Endothelial cell of umbilical vein (primary cell): ENCODE measurements at places on chromosomes 4 and X. TPM values are rescaled to one million over a fixed set of nuclear protein-coding genes. Genes with fewer than 3 reads are reported as not detected.

- no peaks in the 10 kb centered on the region for H3K27me3 ChIP-seq
- no peak overlapping the region for H3K4me3 ChIP-seq
- no peak overlapping the region for H3K27ac ChIP-seq
- no peaks in the 10 kb centered on the region for H3K4me1 ChIP-seq
- no peak for DNase-seq
These were observed 2126.4 kb upstream of the TENM3 start for GRCh38 chr4:180116840-180117239.

DNA sequence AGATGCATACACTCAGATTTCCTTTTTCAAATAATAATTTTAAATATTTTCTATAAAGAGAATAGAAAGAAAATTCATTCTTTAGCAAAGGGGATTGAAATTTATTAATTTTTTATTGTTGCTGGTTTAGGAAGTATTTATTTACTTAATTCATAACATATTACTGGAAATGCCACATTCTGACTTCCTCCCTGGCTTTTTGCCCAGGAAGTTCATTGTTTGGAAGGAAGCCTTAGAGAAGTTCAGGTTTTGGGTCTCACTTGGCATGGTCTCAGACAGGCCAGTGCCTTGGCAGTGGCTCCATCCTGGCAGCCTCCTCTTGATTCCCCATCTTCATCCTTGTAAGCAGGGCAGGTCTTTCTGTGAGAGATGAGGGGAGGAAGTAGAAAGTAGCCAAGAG lies 50.5 kb downstream of the IL15 start:
- DNase-seq: peak; percentile 79
- no peak overlapping the region for H3K27ac ChIP-seq
- no peaks in the 10 kb centered on the region for H3K27me3 ChIP-seq
- no peak overlapping the region for H3K4me3 ChIP-seq
- peaks cover 23% of the 10 kb centered on the region for H3K4me1 ChIP-seq

DNA sequence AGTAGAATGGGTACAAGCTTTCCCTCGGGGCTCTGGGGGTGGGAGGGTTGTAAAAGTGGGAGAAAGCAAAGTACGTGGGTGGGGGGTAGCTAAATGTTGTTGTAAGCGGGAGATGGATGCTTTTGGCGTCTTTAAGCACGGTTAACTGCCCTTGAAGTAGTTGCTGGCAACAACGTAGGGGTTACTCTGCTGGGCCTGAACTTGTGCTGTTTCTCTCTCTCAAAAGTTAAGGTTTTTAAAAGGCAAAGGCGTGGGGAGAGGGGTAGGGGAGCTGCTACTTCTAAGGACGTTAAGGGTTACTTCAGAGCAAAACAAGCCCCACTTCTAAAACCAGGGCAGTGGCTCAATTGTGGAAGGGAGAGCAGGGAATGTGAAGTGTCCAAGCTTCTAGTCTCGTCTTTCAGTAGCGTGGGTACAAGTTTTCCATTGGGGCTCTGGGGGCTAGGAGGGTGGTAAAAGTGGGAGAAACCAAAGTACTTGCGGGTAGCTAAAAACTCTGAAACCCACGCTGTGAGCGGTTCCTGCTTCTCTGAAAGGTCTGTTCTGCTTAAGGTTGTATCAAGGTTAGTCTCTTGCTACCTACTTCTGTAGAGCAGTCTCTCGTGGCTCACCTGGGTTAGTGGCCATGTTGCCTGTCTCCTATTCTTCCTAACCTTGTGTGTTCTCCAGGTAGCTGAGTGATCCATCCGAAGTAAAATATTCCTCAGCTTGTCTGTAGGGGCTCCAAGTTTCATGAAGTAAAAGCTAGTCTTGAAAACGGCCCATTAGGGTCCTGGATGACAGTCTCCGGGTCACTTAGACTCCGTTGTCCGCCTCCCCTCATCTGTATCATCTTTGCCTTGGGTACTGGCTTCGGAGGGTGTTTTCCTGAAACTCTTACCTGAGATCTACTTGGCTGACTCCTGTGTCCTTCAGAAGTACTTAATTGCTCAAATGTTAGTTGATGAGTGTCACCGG lies 1.7 kb upstream of the WDR1 start:
- no peak overlapping the region for H3K27ac ChIP-seq
- DNase-seq: no peak
- no peak overlapping the region for H3K4me3 ChIP-seq
- no peaks in the 10 kb centered on the region for H3K27me3 ChIP-seq

DNA sequence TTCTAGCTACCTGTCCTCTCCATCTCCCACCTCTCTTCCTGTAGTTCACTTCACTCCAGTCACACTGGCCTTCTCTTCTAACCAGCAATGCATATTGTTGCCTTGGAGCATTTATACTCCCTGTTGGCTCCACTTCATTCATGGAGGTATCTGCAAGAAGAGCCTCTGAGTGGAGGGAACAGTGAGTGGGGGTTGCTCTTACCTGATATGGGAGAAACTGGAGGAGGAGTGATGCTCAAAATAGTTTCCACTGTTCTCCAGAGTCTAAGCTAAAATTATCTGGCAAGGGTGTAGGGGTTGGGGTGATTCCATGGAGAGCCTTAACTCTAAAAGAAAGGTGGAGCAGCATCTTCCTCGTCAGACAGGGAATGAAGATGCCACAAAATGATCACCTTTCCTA lies 28.9 kb upstream of the DDX53 start:
- H3K4me1 ChIP-seq: no peaks in the 10 kb centered on the region
- no peak overlapping the region for H3K27ac ChIP-seq
- H3K36me3 ChIP-seq: no peaks in the 10 kb centered on the region
- no peaks in the 10 kb centered on the region for H3K27me3 ChIP-seq
- no peak for DNase-seq

DNA sequence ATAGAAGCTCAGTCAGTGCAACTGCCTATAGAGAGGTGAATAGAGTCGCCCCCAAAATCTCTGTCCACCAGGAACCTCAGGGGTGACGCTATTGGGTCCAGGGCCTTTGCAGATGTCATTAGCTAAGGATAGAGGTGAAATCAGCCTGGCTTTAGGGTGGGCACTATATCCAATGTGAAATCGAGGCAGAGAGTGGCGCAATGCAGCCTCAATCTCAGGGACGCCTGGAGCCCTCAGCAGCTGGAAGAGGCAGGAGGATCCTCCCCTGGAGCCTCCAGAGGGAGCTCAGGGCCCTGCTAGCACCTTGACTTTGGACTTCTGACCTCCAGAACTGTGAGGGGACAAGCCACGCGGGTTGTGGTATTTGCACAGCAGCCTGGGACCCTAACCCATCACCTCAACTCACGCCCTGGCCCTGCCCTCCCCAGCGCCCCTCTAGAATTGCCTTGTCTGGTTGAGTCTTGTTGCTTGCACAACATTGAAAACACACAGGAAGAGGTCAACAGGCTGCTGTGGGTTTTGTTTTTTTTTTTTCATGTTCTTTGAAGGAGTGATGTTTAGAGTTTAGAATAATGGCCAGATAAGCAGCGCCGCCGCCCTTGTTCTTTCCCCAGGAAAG lies 89.4 kb upstream of the PSAPL1 start:
- H3K4me1 ChIP-seq: no peaks in the 10 kb centered on the region
- no peak overlapping the region for H3K4me3 ChIP-seq
- H3K36me3 ChIP-seq: no peaks in the 10 kb centered on the region
- no peak overlapping the region for H3K27ac ChIP-seq

The PDLIM3 gene
- total RNA-seq: 9.7 and 12.2 TPM in 2 replicates

DNA sequence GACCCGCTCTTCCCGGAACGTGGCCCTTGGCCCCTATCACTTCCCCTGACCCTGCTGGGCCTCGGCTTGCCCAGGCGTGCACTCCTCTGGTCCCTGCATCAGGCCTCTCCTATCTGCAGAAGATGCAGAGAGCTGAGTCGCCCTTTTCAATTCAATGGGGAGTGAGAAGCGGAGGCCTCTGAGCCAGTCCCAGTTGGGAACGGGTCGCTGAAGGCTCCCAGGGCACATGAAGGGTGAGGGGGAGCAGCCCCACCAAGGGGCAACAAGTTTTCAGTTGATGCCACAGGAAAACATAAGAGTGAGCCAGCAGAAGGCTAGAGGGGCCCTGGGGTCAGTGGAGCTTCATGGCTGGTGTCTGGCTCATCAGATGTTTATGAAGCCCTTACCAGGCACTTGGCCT lies 17.1 kb downstream of the PSAPL1 start:
- no peak for DNase-seq
- H3K36me3 ChIP-seq: no peaks in the 10 kb centered on the region
- no peaks in the 10 kb centered on the region for H3K4me1 ChIP-seq
- H3K27ac ChIP-seq: no peak overlapping the region
- no peak overlapping the region for H3K4me3 ChIP-seq

DNA sequence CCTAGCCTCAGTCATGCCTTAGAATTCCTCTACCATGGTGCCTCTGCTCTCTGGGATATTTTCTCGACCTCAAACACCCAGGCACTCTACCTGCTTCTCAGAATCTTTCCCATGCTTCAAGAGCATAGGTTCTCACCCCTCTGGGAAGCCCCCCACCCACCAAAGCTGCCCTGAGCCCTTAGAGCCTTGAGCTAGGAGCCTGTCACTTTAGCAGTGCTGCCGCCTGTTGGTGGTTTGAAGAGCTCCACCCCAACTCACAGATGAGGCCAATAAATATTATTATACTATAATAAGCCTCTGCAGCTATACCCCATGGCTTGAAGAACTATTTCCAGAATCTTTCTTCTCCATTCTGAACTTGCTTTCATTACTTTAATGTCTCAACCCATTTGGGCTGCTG lies 109.7 kb downstream of the RTL5 start:
- no peaks in the 10 kb centered on the region for H3K36me3 ChIP-seq
- no peaks in the 10 kb centered on the region for H3K27me3 ChIP-seq
- no peak for DNase-seq
- H3K4me1 ChIP-seq: peaks cover 12% of the 10 kb centered on the region

The GRIA3 gene
- total RNA-seq: not detected in 2 replicates

GRCh38 chr4:118939169-118939783 lies 50.6 kb downstream of the SYNPO2 start:
- DNase-seq: no peak
- no peak overlapping the region for H3K4me3 ChIP-seq
- no peaks in the 10 kb centered on the region for H3K4me1 ChIP-seq

DNA sequence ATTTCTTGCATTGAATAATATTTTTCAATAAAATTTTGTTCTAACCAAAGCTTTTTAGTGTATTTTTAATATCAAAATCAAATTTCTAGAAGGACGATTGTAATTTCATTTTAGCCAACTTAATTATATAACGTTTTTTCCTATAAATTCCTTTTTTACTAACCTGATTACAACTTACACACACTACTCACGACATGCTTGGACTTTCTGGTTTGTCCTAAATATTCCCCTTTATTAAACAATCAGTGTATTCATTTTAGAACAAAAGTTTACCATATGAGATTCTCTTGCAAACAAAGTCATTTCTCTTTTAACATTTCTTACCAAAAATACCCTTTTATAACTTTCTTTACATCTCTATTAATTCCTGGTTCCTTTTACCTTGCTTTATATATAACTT lies 173.7 kb downstream of the PWWP3B start:
- DNase-seq: no peak
- H3K27ac ChIP-seq: no peak overlapping the region
- no peaks in the 10 kb centered on the region for H3K27me3 ChIP-seq

- no peaks in the 10 kb centered on the region for H3K36me3 ChIP-seq
- H3K27ac ChIP-seq: no peak overlapping the region
- no peak overlapping the region for H3K4me3 ChIP-seq
- H3K4me1 ChIP-seq: no peaks in the 10 kb centered on the region
- H3K27me3 ChIP-seq: no peaks in the 10 kb centered on the region
These were observed 20.9 kb upstream of the PRMT9 start for GRCh38 chr4:147704846-147705245.

DNA sequence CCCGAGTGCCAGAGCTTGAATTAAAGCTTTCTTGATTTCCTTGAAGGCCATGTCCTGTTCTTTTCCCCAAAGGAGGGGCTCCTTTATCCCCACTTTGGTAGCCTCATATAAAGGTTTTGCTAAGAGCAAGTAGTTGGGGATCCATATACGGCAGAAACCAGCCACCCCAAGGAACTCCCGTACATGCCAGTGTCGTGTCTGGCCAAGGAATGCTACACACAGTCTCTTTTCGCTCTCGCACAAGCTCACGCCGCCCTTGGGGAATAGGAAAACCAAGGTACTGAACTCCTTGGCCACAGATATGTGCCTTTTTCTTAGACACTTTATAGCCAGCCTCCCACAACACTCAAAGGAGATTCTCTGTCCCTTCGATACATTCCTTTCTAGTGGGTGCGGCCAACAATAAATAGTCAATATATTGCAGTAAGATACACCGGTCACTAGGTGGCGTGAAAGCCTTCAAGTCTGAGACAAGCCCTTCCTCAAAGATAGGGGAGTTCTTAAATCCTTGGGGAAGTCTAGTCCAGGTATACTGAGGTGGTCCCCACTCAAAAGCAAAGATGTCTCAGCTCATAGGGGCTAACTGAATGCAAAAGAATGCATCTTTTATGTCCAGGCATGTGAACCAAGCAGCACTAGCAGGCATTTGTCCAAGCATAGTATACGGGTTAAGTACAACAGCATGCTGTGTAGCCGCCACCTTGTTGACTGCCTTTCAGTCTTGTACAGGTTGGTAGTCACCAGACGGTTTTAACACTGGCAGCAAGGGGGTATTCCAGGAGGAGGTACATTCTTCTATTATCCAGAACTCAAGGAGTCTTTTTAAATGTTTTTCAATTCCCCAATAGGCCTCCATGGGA lies 57.8 kb upstream of the XAGE1B start:
- no peaks in the 10 kb centered on the region for H3K4me1 ChIP-seq
- no peak overlapping the region for H3K27ac ChIP-seq
- H3K4me3 ChIP-seq: no peak overlapping the region
- DNase-seq: peak; percentile 41
- H3K27me3 ChIP-seq: no peaks in the 10 kb centered on the region
- H3K36me3 ChIP-seq: no peaks in the 10 kb centered on the region

- no peak overlapping the region for H3K4me3 ChIP-seq
- H3K4me1 ChIP-seq: no peaks in the 10 kb centered on the region
- H3K27me3 ChIP-seq: no peaks in the 10 kb centered on the region
- DNase-seq: no peak
- H3K36me3 ChIP-seq: no peaks in the 10 kb centered on the region
- H3K27ac ChIP-seq: no peak overlapping the region
These were observed 429.3 kb downstream of the AFF2 start for GRCh38 chrX:148929686-148930085.
